Activated naive CD4-positive, alpha-beta T cell (primary cell): ENCODE measurements at places on chromosomes 3 and 15.
A peak's percentile ranks its signal among the peaks of the same experiment; 100 is the strongest.

GRCh38 chr3:12706504-12707253 is 42.8 kb upstream of the RAF1 start:
- peak; percentile 3 for DNase-seq

DNA sequence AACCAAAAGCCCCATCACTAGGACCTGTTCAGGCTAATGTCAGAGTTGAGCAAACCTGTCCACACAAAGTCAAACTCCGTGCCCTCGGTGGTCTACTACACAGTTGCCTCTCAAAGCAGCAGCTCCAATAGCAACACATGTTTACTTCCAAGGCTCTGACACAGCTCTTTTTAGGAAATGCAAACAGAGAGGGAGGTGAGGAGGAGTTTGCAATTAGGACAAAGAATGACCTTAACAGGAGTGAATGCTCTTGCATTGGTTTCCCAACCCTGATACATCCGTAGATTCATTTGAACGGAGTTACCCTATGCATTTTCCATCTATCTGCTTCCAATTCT is 64.8 kb upstream of the GOLGA8B start:
- no peak for DNase-seq

DNA sequence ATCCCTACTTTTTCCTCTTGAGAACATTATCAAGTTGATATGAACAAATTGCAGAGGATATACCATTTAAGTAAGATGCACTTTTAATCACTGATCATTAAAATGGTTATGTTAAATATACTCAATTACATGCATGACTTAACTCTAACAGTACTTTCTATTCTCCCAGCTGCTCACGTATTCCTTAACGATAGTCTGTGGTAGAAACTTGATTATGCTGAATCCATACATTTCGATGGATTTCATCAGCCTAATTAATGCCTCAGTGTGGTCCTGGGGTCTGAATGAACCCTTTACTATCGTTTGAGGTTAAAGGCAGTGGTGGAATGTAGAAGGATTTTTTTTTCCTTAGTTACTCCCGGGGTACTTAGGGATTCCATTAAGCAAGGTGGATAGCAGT is 18.6 kb downstream of the SOX2 start:
- no peak for DNase-seq

- no peak for DNase-seq
Measured at GRCh38 chr15:68014219-68014618, 39.9 kb upstream of the PIAS1 start.

- DNase-seq = no peak
Measured at GRCh38 chr3:15063656-15064286, 1.3 kb downstream of the MRPS25 start.

DNA sequence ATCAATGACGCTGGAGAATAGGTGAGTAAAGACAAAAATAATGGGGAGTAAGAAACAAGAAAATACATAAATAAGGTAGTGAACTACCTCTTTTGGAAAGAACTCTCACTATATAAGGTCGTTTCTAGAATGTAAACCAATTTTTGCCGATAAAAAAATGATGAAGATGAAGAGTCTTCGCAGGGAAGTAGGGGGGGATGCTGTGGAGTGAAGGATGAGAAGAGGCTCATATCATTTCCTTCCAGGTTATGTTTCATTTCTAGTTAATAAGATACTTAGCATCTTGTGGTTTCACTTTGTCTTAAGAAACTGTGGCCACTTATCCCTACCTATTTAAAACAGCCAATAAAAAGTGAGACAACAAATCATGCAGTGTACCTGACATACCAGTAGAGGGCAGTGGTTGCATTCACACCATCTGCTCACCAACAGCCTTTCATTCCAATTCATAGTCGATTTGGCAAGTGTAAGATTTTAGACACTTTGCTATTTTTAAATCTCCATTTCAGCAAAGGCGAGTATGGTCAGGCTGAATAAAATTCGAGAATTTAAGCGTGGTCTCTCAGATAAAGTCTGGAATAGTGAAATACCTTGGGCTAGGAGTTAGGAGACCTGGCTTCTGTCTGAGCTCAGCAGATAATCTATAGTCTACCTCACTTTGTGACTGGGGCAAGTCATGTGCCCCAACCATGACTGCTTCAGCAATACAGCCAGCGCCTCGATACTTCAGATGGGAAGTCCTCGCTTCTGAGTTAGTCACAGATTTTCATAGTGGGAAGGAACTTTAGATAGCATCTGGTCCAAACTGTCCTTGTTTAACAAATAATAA is 28.9 kb upstream of the ICE2 start:
- peak; percentile 7 for DNase-seq
